ENCODE measurements at places on chromosomes 7 and 10. TPM values are rescaled to one million over a fixed set of nuclear protein-coding genes. Genes with fewer than 3 reads are reported as not detected.

Gene GNAT3
- not detected for total RNA-seq

DNA sequence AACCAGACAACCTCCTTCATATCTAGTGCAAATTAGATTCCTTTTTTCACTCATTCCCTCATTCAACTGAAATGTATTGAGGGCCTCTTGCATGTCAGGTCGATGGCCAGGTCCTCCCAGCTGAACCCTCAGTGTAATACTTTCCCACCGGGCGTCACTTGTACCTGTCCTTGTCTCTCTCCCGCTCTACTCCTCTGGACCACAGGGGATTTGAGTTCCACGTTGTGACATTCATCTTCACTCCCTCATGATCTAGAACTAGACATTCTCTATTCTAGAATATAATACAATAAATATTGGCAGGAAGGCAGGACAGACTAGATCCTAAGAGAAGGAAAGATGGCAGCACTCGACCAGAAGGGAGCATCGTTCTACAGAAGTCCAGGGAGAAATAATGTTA, 83.9 kb downstream of the WNT2 start:
- no peak for DNase-seq

DNA sequence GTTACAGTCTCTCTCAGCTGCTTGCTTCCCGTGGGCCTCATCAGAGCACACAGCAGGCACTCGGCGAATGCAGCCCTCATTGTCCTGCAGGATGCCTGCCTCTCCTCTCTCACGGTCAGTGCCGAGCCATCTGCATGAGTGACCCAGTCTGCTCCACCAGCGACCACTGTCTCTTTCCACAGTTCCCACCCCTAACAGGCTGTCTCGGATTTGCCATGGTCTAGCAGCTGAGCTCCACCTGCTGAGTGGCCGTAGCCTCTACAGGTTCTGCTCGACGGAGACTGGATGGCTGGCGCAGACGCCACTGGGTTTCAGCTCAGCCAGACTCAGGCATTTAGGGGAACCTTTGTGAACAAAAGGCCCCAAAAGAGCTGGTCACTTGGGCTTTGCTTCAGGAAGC, 209.4 kb upstream of the FOXK1 start:
- no peak for DNase-seq

DNA sequence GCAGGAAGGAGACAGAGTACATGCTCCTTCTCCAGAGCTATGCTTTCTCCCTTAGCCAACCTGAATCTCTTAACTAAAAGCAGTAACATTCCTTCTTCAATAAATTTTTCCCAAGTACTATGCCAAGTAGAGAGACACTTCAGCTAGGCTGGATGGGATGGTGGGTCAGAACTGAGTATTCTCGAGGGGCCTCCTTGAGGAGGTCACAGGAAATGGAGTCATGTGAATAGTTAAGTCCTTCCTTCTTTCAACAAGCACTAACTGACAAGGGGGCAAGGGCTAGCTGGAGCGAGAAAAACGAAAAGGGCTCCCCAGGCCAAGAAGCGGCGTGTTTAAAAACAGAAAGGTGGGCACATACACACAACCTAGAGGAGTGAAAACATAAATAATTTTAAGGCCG, 5.5 kb downstream of the RSU1 start:
- no peak for DNase-seq

GRCh38 chr7:88759230-88760135, at the start of gene ZNF804B:
ZNF804B (plus strand) TSS chr7:88759700; CDS start chr7:88759977, 277 bp downstream.
- no peak for DNase-seq

DNA sequence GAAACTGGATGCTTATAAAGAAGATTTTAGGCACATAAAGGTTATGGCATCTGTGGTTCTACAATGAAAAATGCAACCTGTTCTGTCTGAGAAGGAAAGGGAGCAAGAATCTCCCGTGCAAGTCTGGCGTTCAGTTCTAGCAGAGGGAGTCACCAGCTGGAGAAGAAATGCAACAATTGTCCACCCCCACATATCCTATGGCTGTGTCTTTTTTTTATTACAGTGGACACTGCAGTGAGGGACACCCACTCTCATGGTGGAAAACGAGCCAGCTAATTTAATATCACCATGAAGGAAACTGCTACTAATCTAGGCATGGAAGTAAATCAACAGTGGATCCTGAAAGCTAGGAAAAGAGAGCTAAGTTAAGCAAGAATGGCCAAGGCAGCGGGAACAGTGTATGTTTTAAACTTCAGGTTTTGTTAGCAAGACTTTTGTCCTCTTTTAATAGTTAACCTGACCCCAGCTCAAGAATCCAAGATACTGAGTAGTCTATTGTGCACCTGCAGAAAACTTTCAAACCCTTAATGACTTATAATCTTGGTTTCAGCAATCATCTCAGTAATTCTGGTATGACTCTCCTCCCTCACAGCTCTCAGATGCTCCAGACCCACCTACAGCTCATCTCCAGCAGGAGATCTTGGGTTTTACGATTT, 149.3 kb downstream of the FGFR2 start:
- DNase-seq: no peak

DNA sequence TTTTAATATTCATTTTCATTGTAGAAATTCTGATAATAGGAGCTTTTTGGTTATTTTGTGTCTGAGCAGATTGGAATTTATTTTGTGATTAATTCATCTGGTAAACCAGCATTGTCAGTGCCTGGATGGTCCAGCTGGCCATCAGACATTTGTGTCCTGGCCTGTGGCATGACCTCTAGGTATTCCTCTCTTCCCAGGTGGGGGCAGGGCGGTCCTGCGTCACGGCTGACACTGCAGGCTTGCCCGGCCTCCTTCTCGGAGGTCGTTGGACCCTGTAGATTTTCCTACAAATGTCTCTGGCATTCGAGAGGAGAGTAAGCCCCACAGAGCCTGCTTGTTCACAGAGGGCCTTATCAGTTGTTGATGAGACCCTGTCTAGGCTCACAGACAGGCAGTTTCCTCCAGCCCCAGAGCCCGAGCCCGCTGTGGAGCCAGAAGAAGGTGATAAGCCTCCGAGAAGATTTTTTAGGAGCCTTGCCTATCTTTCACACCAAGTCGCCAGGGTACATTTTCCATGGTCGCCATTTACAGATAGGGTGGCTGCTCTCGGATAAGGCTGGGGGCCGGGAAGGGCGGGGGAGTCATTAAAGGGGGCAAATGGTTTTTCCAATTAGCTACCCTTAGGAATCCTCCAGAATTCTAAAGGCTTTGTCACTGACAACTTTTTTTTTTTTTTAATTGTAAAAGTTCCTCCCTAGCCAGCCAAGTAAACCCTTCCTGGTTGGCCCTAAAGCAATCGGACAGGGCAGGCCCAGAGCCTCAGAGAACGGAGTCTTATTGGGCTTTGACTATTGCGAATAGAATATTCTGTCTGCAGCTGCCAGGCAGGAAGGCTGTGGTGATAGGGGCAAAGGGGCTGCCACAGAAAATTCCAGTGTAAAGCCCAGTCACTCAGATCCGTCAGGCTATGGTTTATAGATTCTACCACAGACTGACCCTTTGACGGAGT, 78.1 kb upstream of the TBX20 start:
- no peak for DNase-seq

Gene PRTFDC1
- total RNA-seq: 21.3 TPM

DNA sequence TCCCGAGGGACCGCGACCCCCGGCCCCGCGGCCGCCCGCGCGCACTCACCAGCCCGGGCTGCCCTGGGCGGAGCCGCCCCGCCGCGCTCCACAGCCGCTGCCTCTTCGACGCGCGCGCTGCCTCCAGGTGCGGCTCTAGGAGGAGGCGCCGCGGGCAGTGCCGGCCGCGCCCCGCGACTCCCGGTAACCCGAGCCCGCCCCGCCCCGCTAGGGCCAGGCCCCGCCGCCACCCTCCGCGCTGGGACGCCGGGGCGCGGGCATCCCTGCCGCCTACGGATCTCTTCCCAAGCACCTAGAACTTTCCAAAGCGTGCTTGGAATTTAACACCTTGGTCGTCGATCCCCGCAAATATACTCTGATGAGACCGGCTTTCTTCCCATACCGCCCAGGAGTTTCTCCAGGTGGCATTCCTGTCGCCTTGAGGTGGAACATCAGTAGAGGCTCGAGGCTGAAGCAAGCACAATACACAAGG, at the start of gene SLC26A5:
TSS of gene SLC26A5 (minus strand) at position 159 of the 472 bp plus-strand sequence. CDS start 24,693 bp downstream, outside the sequence.
- DNase-seq: no peak

- no peak for DNase-seq
These were observed 181.0 kb upstream of the RHOBTB1 start for GRCh38 chr10:61124756-61125530.

GRCh38 chr7:15478401-15478800, 83.4 kb downstream of the AGMO start:
- DNase-seq: no peak

- no peak for DNase-seq
These were observed 39.0 kb upstream of the SLC16A12 start for GRCh38 chr10:89574368-89574767.

DNA sequence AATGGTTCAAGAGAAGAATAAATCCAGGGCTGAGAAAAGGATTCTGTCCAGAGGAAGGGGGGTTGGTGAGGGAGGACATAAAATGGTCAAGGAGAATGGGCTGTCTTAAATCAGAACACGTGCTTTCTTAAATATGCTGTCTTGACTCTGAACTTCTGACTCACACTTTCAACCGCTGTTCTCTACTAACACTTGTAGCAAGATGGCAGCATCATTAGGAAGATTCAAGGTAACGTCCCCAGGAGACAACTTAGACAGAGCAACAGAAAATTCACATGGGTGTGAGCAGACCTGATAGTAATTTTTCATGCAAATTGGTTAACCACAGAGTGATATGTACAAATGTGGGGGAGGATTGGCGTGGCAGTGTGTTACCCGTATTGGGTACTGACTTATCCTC, 126.8 kb upstream of the GALNT17 start:
- no peak for DNase-seq

DNA sequence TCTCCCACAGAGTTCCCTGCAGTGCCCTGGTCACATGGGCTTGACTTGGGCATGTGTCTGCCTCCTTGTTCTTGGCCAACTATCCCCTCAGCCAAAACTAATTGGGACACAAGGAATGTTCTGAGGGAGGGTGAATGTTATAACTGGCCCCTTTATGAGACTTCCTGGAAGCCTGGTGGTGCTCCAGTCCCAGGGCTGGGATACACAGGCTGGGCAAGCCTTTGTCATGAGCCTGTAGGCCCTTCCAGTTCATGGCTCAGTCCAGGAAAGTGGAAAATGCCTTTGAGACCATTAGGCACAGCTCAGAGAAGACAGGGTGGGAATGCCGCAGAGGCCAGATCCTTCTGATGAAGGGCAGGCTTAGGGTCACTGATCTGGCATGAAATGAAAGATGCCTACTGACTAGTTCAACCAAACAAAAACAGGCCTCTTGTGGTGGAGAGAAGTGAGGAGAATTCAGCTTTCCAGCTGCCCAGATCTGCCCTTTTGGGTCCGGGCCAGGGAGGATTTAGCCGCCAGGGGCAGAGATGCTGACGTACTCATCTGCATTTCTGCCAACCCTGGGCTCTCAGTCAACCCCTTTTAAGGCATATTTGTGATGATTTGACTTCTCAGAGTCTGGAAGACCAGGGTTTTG, 961.5 kb downstream of the KCNMA1 start:
- peak; percentile 63 for DNase-seq

Gene UCMA
- 0.38 TPM for total RNA-seq

DNA sequence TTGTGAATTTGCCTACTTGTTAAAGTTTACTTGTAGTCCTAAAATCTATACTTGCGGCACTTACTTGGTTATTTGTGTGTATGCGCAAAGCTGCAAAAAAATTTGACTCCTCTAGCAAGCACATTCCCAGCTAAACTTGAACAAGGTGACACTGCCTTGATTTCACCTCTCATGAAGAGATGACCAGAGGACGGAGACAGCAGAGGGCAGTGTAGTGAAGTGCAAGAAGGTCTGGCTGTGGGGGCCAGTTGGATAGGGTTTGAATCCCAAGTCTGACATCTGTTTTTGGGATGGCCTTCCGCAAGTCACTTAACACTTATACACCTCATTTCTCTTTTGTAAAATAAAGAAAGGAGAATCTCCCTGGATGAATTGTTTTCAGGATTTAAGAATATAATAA, 15.7 kb downstream of the SLK start:
- DNase-seq: no peak

DNA sequence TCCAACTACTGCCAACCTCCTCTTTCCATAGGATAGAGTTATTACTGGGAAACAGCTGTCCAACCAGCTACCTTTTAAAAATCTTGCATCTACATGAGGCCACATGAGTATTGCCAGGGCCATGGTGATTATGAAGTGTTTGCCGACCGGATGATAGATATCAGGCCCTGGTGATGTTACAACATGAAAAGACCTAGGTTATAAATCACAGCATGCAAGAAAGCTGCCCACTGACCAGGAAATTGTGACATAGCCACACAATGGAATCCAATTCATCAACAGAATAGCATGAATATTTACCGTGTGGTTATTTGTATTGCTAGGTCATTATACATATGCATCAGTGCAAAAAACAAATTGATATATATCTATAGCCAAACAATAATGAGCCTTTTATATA, 517.0 kb downstream of the INHBA start:
- DNase-seq: no peak

Gene CAV1
- total RNA-seq: 74.2 TPM

- DNase-seq: no peak
These were observed 17.2 kb downstream of the MDH2 start for GRCh38 chr7:76065016-76065612.

DNA sequence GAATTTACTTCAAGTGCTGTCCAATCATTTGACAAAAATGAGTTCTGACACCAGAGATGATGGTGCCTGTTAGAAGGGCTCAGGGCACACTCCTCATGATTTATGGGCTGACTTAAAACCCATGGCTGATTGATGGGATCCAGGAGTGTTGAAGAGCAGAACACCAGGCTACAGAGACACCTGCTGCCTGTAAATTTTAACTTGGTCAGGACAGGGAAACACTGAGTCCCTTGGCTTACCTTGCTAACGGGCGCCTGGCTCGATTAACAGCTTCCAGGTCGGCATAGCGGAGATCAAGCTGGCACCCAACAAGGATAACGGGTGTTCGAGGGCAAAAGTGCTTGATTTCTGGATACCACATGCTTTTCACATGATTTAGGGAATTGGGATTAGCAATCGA, 51.4 kb downstream of the RHOBTB1 start:
- DNase-seq: no peak

GRCh38 chr10:50941629-50942028, 56.2 kb upstream of the A1CF start:
- DNase-seq: no peak

DNA sequence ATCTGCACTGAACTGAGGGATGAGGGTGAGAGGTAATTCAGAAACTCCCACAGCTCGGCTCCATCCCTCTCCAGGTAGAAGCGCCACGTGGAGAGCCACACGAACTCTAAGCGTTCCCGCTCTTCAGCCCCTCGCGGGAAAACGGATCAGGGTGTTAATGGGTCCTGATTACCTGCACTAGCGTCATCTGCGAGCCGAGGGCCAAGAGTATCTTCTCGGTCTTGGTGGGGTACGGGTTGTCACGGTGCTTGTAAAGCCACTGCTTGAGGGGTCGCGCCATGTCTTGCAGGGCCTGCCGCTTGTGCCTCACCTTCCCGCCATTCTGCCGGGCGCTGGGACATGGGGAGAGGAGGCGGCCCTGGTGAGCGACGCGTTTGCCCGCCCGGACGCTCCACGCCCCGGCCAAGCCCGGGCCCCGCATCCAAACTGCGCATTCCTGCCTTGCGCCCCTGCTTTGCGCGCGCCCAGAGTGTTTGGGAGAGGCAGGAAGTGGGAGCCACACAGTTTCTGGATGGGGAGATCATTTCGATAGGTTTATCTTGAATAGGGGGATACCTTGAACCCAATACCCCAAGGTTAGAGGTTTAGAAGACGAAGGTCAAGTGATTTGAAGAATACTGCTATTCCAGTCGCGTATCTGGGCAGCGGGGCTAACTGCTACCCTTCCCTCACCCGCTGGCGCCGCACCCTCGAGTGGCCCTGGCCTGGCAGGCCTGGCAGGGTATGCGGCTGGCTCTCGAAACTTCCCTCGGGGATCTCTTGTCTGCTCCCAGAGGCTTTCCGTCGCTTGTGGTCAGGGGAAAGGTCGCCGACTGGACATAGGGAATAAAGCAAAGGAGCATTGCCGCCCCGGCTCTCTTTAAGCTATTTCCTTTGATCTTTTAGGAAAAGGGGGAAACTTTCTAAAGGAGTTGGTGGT, 4.2 kb downstream of the MKX start:
- peak; percentile 55 for DNase-seq

All from ovary (tissue), 10 donors.